A673 (cell line): ENCODE measurements at places on chromosomes 7 and 10.

- no peak overlapping the region for H3K27ac ChIP-seq
- H3K27me3 ChIP-seq: peaks cover 56% of the 10 kb centered on the region
- DNase-seq: no peak
- H3K36me3 ChIP-seq: no peaks in the 10 kb centered on the region
Measured at GRCh38 chr10:105206616-105207015, 565.5 kb downstream of the SORCS3 start.

DNA sequence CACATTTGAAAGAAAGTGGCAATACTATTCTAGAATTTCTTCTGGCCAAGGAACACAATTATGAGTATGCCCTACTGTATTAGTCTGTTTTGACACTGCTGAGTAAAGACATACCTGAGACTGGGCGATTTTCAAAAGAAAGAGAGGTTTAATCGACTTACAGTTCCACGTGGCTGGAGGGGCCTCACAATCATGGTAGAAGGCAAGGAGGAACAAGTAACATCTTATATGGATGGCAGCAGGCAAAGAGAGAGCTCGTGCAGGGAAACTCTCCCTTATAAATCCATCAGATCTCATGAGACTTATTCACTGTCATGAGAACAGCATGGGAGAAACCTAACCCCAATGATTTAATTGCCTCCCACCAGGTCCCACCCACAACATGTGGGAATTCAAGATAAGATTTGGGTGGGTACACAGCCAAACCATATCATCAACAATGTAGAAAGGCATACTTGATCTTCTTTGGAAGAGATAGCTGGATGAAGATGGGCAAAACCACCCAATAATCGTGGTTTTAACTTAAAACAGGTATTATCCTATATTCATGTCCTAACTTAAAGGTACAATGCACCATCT, 113.9 kb downstream of the ETV1 start:
- no peak for DNase-seq
- no peak overlapping the region for H3K4me3 ChIP-seq
- no peaks in the 10 kb centered on the region for H3K27me3 ChIP-seq
- H3K4me1 ChIP-seq: no peaks in the 10 kb centered on the region
- H3K36me3 ChIP-seq: no peaks in the 10 kb centered on the region
- H3K27ac ChIP-seq: no peak overlapping the region

DNA sequence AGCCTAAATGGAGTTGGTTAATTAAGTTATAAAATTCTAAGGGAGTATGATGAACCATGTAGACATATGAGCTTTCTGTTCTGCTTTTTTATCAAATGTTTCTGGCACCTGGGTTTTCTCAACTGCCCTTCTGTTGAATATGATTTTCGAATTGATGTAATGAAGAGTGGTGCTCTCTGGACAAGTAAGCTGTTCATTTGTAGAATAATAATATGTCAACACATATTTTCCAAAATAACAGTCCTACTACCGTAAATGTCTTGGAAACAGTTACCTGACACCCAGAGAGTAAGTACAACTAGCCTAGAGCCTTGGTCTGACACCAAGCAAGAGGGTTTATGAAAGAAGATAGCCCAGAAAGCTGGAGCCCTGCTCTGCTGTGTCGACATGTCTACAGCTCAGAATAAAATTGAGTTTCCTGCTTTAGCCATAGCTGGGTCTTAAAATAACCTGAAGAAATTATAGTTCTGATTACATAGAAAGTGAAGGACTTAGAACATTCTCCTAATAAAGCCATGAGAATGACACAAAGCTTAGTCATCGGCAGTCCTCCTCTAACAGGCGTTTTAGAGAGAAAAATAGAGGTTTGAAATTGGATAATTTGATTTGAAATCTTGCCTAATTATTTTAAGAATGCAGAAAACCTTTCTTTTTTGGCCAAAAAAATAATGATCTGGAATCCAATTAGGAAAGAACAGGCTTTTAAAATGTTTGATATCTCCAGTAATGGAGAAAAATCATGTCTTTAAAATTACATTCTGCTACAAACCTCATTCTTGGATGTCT, 25.1 kb downstream of the HDAC9 start:
- peak overlapping the region; percentile 81 for H3K27ac ChIP-seq
- DNase-seq: peak; percentile 76
- peak overlapping the region; percentile 13 for H3K4me3 ChIP-seq
- H3K36me3 ChIP-seq: no peaks in the 10 kb centered on the region
- no peaks in the 10 kb centered on the region for H3K27me3 ChIP-seq
- H3K4me1 ChIP-seq: peaks cover 50% of the 10 kb centered on the region

DNA sequence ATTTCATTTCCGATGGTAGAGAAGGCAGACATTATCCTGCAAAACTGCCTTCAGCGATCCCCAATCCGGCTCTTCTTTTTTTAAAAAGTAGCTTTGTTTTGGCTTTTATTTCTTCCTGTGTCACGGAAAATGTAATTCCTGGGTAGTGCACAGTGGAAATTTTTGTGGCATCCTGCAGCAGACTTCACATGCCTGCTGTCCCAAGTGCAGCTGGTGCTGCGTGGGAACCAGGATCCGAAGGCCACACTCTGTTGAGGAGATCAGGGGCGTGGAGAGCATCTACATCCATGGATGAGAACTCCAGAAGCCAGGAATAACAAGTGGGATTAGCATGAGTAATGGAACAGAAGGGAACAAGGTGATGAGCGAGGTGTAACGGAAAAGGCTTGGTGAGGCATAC, 4.6 kb downstream of the VWA2 start:
- no peaks in the 10 kb centered on the region for H3K4me1 ChIP-seq
- no peaks in the 10 kb centered on the region for H3K36me3 ChIP-seq
- H3K27ac ChIP-seq: no peak overlapping the region
- no peak for DNase-seq
- peaks cover 73% of the 10 kb centered on the region for H3K27me3 ChIP-seq

- no peak for DNase-seq
- H3K4me3 ChIP-seq: no peak overlapping the region
- H3K27ac ChIP-seq: no peak overlapping the region
- no peaks in the 10 kb centered on the region for H3K36me3 ChIP-seq
Measured at GRCh38 chr7:81414411-81414810, 355.4 kb downstream of the HGF start.

- H3K27ac ChIP-seq: peak overlapping the region; percentile 95
- no peak for DNase-seq
- no peaks in the 10 kb centered on the region for H3K27me3 ChIP-seq
- H3K4me1 ChIP-seq: peaks cover 28% of the 10 kb centered on the region
Measured at GRCh38 chr10:62805231-62806099, 945 bp downstream of the ADO start.

DNA sequence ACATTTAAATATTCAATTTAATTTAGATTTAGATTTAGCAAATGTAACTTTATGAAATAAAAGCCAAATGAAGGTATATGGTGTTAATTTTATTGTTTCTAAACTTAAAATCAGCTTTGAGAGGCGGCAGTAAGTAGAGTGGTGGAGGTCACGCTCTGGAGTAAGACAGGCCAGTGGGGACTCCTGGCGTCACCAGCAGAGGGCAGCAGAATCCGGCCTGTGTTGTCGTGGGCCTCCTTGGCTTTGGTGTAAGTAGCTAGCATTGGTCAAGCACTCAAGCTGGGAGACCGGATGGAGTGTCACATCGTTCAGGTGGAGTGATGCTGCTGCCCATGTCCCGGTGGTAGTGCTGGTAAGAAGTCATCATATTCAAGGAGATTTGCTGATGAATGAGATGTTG, 98.7 kb upstream of the DNAJB6 start:
- no peak overlapping the region for H3K27ac ChIP-seq
- H3K4me3 ChIP-seq: no peak overlapping the region
- H3K4me1 ChIP-seq: no peaks in the 10 kb centered on the region
- peaks cover 9% of the 10 kb centered on the region for H3K36me3 ChIP-seq
- no peaks in the 10 kb centered on the region for H3K27me3 ChIP-seq

GRCh38 chr10:110300486-110300986, 4.2 kb downstream of the SMNDC1 start:
- H3K27me3 ChIP-seq: no peaks in the 10 kb centered on the region
- peaks cover 78% of the 10 kb centered on the region for H3K36me3 ChIP-seq
- H3K4me3 ChIP-seq: no peak overlapping the region
- DNase-seq: no peak
- peaks cover 28% of the 10 kb centered on the region for H3K4me1 ChIP-seq

DNA sequence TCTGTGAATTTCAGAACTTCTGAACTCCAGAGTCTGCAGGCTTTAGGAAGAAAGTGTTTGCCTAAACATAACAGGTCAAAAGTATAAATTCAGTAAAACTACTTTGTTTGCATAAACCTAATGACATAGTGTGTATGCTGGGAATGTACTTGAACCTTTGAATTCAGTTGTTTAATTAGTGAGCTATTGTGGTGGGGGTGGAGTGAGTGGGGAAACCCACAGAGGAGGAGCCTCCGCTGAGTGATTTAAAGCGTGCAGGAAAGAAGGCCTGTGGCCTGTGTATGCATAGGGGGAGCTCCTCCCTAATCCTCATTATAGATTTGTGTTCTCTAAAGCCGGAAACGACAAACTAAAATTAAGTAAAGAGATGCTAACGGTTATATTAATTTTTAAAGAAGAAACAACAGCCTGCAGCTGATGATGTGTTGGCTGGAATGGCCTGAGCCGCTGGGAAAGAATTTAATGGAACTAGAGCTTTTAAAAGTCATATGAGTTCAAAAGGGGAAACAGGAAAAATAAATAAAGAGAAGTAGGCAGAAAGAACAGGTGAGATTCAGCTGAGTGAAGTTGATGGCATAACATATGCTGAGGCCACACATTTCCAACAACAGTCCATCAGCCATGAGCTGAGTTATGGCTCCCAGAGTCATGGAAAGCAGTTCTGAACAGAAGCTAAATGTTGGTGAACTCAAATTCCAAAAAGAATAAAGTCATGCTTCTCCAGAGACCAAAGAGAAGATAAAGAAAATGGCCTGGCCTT, 595.0 kb downstream of the GRM8 start:
- H3K27ac ChIP-seq: no peak overlapping the region
- peak; percentile 17 for DNase-seq
- no peaks in the 10 kb centered on the region for H3K27me3 ChIP-seq
- peaks cover 7% of the 10 kb centered on the region for H3K4me1 ChIP-seq
- H3K4me3 ChIP-seq: no peak overlapping the region

- H3K27me3 ChIP-seq: no peaks in the 10 kb centered on the region
- H3K4me1 ChIP-seq: peaks cover 14% of the 10 kb centered on the region
- no peaks in the 10 kb centered on the region for H3K36me3 ChIP-seq
- no peak overlapping the region for H3K27ac ChIP-seq
- DNase-seq: no peak
- H3K4me3 ChIP-seq: no peak overlapping the region
Measured at GRCh38 chr7:100567751-100568175, 5.9 kb downstream of the SAP25 start.

DNA sequence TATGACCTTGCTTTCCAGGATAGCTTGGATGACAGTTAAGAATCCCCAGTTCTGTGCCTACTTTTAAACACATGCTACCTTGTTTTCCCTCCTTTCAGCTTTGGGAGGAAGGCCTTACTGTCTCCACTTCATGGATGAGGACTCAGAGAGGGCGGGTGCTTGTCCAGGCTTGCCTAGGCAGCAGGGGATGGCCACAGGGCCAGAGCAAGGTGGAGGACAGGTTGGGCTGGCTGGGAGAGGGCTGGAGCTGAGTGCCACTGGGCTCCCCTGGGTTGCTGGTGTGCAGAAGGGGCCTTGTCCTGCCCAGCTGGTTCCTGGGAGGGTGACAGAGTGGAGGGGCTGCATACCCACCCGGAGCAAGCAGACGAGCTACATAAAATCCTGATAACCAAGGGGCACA, 117.8 kb downstream of the GRK5 start:
- peaks cover 15% of the 10 kb centered on the region for H3K4me1 ChIP-seq
- no peak overlapping the region for H3K4me3 ChIP-seq
- H3K27ac ChIP-seq: no peak overlapping the region
- no peaks in the 10 kb centered on the region for H3K27me3 ChIP-seq
- H3K36me3 ChIP-seq: peaks cover 4% of the 10 kb centered on the region
